Body of pancreas (tissue), 4 donors: ENCODE measurements at places on chromosomes 6 and 20.

GRCh38 chr20:54151075-54151439 is 22.7 kb downstream of the CYP24A1 start:
- no peak for DNase-seq

GRCh38 chr20:8228315-8228714 is 96.2 kb downstream of the PLCB1 start:
- peak; percentile 58 for DNase-seq

- DNase-seq, result no peak
These were observed 97.9 kb downstream of the FYN start for GRCh38 chr6:111775145-111775922.

DNA sequence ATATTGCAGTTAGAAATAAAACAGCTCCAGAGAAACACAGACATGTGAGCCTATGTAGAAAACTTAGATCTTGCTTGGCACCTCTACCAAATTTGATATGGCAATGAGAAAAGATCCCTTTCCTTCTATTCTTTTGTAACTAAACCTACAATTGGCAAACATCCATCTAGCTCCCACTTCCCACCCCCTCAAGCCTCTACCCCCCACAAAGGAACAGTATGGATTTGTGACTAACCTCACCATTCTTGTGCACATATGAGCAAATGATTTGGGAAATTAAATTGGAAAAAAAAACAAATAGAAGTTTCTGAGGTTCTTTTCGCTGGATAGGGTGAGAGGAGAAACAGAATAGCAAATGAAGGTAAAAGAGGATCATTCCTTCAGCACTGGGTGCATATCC is 85.8 kb upstream of the TIAM2 start:
- no peak for DNase-seq

DNA sequence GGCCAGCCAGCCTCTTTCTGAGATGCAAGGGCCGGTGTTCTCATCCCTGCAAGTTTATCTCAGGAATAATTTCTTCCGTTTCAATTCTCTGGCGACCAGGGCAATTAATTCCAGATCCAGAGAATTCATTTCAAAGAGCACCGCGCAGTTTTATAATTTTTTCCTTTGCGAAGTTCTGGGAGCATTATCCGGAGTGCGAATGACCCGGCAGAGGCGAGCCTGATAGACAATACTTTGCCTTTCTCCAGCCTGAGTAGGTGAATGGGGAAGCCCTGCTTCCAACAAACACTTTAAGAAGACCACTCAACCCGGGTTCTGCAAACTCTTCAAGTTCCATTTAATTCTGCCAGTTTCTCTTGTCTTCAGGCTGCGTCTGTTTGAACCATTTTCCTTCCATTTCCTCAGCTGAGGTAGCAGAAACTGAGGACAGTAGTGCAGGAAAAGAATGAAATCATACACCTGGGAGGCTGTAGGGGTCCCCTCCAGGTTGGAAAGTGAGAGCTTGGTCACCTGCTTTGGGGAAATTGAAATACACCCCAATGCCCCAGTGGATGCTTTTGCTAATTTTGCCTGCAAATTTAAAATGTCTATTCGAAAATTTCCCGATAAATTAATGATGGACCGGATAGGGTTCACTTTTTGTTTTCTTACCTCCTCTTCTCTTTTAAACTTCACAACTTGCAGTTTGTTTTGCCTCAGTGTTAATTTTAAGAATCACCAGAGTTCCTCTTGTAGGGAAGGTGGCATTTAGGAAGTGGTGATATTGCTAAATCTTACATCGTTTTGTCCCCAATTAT is 1.1 kb downstream of the VGLL2 start:
- no peak for DNase-seq

DNA sequence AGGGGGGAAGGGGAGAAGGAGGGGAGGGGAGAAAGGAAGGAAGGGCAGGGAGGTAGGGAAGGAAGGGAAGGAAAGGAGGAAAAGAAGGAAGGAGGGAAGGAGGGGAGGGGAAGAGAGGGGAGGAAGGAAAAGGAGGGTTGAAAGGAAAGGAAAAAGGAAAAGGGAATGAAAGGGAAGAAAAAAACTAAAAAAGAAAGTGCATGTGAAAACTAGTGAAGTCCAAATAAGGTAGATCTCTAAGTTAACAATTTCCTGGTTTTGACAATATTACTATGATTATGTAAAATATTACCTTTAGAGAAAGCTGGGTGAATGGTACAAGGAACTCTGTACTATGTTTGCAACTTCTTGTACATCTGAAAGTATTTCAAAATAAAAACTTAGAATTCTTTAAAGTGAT is 132.4 kb downstream of the PTPRT start:
- no peak for DNase-seq

DNA sequence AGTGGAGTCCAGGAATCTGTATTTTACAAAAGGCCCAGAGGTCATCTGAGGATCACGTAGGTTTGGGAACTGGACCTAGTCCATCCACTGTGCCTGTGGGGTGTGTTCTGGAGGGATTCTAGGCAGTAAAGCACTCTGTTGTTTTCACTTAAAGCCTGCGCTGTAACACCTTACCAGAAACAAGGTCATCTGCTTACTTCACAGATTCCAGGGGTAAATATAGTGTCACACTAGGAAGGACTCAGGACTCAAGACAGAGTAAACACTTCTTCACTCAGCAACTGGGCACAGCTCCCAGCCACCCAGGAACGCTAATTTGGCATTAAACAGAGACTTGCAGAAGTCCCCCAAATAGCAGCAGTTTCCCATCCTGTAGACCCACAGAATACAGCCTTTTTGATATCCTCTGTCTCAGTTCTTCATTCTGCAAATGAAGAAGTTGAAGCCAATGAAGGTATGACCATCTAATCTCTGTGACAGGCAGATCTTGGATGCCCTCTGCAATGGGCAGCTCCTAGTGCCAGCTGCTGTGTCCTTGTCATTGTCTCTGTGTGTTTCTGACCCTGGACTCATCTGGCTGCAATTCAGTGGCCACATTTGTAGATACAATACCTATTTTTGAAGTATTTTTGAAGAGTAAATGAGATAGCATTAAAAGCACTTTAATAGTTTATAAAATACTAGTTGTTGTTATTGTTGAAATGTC is 129.1 kb downstream of the SLC24A3 start:
- no peak for DNase-seq

GRCh38 chr6:110934381-110934898 is 24.1 kb upstream of the GTF3C6 start:
- no peak for DNase-seq

DNA sequence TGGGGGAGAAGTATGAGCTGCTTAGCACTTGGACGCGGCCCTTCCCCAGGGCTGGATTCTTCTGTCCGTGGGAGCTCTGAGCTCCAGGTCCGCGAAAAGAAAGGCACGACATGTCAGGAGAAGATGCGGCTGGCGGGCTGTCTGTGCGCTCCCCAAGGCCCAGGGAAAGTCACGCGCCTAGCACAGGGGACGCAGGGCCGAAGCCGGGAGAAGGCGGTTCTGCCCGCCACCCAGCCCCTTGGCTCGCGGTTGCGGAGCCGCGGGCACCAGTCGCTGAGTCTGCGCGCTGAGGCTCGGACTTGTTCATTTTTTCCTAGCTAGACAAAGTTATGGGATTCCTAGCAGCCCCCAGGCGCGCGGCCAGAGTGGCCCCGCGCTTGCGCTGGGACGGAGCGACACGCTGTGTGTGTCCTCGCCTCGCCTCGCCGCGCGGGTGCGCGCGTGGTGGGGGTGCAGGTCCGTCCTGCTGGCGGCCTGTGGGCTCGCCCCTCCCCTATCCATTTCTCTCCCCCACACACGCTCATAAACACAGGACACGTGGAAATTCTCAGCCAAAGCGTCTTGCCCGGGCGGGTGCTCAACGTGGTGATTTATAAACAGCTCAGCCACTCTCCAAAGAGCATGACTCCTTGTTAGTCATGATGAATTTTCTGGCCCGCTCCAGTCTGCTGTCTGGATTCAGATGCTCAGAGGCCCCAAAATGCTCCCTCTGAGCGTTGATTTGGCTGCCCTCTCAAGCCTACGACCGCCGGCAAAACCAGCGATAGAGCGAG is 1.9 kb upstream of the POU3F2 start:
- DNase-seq, result no peak

DNA sequence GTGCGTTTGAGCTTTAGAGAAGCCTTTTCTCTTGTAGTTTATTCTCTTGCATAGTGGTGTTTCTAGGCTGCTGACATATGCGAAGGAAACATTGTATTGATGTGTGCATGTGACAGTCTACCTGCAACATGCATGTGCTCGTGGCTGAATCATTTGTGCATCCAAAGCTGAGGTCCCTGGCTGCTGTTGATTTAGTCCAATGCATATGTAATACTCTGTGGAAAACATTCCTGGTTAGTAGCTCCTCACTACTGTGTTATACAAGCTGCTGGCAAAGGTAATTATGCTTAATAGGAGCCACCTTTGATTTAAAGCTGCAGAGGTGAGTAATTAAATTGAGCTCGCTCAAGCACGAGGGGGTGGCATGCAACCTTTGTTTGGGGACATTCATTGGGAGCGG is 24.5 kb downstream of the TSHZ2 start:
- DNase-seq, result no peak

- no peak for DNase-seq
These were observed 9.2 kb upstream of the PPP1R14C start for GRCh38 chr6:150133686-150134085.

DNA sequence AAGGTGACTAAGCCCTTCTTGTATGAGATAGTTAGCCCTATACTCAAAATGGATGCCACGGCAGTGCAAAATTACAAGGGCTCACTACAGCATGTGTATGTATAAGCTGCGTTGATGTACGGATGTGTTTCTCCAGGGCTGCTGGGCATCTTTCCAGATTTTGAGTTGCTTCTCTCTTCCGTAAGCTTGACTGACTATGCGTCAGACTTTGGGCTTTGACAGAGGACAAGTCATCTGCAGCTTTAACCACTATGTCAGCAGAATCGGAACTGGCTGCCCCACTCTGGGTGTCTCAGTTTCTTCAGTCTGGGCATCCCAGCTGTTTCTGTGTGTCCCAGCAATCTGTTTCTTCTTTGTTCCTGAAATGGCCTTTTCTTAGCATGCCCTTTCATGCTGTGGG is 241.6 kb downstream of the BTBD3 start:
- no peak for DNase-seq

GRCh38 chr20:36717657-36718056 is 28.2 kb downstream of the NDRG3 start:
- DNase-seq, result peak; percentile 5

GRCh38 chr6:85620308-85620707 is 22.4 kb downstream of the SYNCRIP start:
- no peak for DNase-seq
